Activated naive CD4-positive, alpha-beta T cell treated with anti-CD3 and anti-CD28 coated beads, Interleukin-2, amount 50 U/mL, for 72 hours (primary cell): ENCODE measurements at places on chromosomes 16 and 17.

DNA sequence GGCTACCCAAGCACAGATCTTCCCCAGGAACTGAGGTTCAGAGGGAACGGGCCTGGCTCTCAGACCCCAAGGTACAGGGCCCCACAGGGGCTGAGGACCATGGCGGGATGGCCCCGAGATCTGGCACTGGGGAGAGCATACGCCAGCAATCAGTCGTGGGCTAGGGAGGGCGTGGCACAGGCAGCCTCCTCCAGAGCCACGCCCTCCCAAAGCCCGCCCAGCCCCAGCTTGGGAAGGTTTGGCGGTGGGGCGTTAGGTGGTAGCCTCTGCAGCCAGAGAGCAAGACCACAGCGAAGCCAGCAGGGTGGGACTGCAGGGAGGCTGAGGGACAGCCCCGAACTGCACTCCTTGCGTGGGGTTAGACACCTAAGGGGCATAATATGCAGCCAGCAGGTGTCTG is 11.6 kb downstream of the WNT9B start:
- no peak for DNase-seq

DNA sequence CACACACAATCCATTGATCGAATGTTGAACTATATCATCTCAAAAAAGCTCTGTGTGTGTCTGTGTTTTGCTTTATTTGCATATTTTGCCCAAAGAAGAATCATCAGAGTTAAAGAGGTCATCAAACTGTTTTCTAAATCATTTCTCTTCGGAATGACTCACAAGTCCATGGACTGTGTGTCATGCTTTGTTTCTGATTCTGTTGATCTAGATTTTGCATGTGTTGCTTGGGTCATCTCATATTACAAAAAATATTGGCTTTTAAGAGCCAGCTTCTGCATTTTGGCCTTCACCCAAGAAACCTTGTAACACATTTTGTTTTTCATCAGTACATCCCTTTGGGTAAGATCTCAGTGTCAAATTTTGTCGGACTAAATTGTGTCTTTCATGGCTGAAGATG is 471.2 kb upstream of the HSBP1 start:
- DNase-seq = no peak

DNA sequence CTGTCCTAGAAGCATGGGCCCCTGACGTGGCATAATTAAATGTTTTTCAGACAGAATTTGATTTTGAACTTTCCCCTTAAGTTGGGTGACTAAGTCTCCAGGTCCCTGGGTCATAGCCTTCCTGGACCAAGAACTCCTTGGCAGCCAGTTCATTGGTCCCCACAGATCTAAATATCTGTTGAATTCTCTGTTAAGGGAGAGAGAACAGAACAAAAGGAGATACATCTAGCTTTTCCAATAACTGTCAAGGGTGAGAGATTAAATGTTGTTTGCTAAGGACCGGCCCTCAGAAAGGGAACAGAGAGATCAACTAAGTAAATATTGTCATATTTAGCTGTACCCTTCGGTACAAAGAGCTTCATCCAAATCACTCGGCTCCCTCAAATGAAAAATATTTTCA is 78.2 kb upstream of the NOL11 start:
- DNase-seq = no peak

- DNase-seq = peak; percentile 4
These were observed 603 bp upstream of the MRTFB start for GRCh38 chr16:14070555-14070876.

DNA sequence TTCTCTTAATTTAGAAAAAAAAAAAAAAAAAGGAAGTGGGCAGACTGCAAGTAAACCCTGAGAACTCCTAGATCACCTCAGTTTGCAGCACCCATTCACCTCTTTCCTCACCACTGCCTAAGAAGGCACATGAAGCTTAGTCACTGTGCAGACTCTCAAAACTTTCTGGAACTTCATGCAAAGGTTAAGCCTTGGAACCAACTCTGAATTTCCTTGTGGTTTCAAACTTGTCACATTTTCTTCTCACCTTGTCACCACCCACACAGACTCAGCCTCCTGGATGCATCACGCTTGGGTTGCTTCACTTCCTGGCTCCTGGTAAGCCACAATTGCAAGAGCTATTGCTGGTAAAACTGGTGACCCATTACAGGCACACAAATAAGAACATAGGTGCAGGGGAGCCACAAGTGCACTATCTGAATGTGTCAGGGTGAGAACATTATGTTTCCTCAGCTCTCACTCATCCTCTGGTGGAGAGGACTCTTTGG is 15.0 kb upstream of the CPD start:
- DNase-seq = peak; percentile 92

GRCh38 chr16:66041907-66042306 is 324.6 kb upstream of the CDH5 start:
- DNase-seq = no peak

GRCh38 chr16:79261944-79262552 is 338.5 kb downstream of the MAF start:
- DNase-seq = no peak

DNA sequence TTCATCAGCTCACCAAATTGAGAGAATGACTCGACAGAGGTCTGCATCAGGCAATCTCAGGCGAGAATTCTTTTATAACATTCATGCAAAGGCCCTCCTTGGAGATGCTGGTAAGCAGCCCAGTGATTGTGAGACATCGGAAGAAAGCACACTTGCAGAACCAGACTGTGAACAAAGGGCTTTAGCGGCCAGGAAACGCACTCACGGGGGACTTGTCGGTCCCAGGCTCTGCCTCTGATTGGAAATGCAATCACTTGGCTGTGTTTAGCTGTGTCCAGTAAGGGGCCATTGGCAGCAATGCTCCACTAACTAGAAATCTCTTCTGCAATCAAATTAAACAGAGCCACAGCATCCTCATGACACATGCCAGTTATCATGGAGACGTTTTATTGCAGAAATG is 226.7 kb upstream of the CDH13 start:
- no peak for DNase-seq

DNA sequence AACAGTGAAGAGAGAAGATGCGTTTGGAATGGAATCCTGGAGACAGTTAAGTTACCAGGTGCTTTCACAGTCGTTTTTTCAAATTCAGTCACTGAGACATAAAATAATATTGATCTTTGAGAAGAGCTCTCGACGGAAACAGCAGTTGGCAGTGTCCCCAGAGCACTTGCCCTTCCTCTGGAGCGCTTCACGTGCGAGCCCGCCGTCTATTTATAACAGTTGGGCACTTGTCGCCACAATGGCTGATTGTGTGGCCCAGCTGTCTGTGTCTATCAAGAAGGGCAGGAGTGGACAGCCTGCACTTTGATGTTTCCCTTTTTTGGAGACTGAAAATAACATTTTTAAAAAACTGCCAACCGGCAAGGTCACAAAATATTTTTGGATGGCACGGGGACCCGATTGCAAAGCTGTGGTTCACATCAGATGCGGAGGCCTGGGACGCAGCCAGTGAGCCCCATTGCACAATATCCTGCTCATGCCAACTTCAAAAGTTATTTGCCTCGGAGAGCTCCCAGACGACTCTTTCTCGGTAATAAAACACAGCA is 62.9 kb downstream of the ADCY9 start:
- no peak for DNase-seq

GRCh38 chr17:44385287-44386181 is 3.9 kb downstream of the ITGA2B start:
- peak; percentile 88 for DNase-seq

- no peak for DNase-seq
These were observed 14.3 kb upstream of the METTL22 start for GRCh38 chr16:8607214-8607613.

DNA sequence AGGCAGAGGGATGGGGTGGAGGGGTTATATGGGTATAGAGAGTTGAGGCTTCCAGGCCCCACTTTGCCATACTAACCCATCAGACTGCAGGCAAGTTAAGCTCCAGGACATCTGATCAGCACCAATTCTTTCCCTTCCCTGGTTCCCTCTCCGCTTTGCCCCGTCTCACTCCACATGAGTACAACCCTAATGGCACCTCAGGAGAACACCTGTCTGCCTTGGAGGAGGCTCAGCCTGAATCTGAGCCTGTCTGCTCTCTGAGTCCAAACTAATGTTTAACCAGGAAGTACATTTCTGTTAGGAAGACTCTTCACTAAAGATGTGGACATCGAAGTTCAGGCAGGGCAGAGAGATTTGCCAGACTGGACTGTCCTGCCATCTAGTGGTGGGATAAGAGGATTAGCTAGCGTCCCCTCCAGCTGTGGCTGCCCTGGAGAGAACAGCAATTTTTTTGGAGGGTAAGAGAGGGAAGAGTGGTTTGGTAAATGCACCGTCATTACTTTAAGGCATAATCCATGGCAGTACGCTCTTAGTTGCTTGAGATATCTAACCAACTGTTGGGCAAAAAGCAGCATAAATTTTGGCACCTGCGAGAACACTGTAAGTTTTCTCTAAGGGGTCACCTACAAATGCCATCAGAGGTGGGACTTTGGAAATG is 29.2 kb upstream of the LRRC75A start:
- DNase-seq = peak; percentile 60

GRCh38 chr16:28289048-28289447 is 3.3 kb upstream of the SBK1 start:
- no peak for DNase-seq

DNA sequence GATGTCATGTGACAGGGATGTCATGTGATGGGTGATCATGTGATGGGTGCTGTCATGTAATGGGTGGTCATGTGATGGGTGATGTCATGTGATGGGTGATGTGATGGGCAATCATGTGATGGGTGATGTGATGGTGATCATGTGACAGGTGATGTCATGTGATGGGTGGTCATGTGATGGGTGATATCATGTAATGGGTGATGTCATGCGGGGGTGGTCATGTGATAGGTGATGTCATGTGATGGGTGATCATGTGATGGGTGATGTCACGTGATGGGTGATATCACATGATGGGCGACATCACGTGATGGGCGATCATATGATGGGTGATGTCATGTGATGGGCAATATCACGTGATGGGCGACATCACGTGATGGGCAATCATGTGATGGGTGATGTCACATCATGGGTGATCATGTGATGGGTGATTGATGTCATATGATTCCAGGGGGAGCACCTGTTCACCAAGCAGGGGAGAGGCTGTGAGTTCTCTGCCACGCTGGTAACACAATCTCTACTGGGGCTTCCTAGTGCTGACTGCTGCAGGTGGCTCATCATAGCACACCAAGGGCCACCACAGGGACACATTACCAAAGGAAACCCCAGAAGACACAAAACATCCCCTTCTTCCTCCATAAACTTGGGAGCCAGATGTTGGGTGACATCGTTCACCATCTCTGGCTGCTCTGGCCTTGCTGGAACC is 16.5 kb downstream of the CD300LB start:
- no peak for DNase-seq

DNA sequence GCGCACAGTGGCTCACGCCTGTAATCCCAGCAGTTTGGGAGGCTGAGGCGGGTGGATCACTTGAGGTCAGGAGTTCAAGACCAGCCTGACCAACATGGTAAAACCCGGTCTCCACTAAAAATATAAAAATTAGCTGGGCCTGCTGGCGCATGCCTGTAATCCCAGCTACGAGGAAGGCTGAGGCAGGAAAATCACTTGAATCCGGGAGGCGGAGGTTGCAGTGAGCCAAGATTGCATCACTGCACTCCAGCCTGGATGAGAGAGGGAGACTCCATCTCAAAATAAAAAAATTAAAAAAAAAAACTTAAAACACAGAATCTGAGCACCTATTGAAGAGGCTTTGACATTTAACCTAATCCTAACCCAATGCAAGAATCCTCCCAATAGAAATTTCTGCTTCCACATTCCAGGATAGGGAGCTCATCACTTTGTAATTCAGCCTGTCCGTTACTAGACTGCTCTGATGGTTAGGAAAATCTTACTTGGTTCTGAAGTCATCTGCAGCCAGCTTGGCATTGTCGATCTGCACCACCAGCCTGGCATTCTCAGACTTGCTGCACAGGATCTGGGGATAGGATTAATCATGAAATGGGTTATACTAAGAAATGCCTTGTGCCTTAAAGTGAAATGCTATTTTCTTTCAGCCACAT is 2.1 kb downstream of the KRT33B start:
- DNase-seq = no peak

- no peak for DNase-seq
These were observed 732 bp downstream of the PNPO start for GRCh38 chr17:47942096-47942510.

- no peak for DNase-seq
These were observed 43.2 kb upstream of the METRNL start for GRCh38 chr17:83036193-83036592.

DNA sequence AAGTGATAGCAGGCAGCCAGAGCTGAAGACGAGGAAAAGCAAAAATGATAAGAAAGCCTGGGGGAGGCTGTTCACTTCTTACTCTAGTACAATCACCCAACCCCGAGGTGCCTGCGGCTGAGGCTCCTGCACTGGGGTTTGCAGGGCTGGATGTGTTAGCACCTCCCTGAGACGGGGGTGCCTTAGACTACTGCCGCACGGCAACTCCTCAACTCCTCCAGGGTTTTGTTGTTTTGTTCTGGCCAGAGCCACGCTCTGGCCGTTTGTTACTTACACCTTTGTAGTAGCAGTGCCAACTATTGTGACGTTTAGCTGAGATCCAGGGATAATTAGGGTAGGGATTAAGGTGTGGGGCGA is 51.5 kb downstream of the LDHD start:
- peak; percentile 12 for DNase-seq
